Brain (organoid and tissue), 16 donors: ENCODE measurements at places on chromosomes 1 and 21.

DNA sequence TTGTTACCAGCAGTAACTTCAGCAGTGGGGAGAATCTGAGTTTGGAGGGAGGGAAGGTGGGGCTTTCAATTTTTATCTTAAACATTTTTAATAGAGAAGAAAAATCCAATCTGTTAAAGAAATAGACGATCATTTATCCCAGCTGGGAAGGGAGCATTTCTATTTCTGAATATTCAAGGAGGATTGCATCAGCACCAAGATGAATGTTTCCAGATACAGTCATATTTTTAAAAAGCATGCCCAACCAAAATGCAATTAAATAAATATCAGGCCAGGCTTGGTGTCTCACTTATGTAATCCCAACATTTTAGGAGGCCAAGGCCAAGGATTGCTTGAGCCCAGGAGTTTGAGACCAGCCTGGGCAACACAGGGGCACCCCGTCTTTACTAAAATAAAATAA, 1.7 kb upstream of the ATP1A4 start:
- no peak for DNase-seq

DNA sequence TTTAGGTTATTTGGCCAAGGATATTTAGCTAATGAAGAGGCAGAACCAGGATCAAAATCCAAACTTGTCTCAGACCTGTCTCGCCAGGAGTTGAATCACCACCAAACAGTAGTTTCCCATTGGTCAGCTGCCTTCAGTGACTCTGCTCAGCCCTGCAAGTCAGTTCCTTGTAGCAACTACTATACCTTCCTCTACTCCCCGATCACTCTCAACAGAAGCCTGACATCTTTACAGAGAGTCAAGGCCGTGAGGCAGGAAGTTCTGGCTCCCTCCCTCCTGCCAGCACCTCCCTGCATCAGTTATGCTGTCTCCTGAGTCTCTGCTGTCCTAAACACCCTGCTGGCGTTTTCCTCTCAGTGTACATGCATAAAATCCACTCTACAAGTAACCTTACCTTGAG, 13.2 kb downstream of the PSMD4 start:
- DNase-seq, result no peak

GRCh38 chr1:195948123-195948895, 659.9 kb downstream of the KCNT2 start:
- DNase-seq, result no peak

GRCh38 chr21:41741253-41742072, 25.4 kb downstream of the RIPK4 start:
- no peak for DNase-seq

- DNase-seq, result no peak
Observed at GRCh38 chr1:21269461-21270085, 20.7 kb downstream of the ECE1 start.

DNA sequence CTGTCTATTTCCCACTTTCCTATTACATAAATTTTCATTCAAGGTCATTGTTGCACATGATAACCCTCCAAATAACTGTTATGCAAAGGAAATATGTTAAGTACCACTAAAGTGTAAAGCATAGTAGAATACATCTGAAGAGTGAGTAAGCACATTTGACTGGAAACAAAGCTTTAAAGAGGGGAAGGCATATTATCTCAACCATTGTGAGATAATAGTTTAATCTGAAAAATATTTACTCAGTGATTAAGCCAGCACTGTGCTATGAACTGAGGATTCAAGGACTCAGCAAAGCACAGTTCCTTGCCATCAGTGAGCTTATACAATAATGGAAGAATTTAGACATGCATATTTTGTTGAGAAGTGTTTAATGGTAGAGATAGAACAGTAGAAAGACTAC, 127.4 kb downstream of the HMCN1 start:
- no peak for DNase-seq

GRCh38 chr1:93196591-93196990, 16.1 kb downstream of the CCDC18 start:
- DNase-seq, result no peak

GRCh38 chr1:216807696-216808095, 84.5 kb upstream of the ESRRG start:
- no peak for DNase-seq

- DNase-seq, result no peak
Observed at GRCh38 chr1:192147696-192148095, 10.6 kb upstream of the RGS18 start.

- no peak for DNase-seq
Observed at GRCh38 chr1:232212253-232212652, 417.7 kb downstream of the SIPA1L2 start.

DNA sequence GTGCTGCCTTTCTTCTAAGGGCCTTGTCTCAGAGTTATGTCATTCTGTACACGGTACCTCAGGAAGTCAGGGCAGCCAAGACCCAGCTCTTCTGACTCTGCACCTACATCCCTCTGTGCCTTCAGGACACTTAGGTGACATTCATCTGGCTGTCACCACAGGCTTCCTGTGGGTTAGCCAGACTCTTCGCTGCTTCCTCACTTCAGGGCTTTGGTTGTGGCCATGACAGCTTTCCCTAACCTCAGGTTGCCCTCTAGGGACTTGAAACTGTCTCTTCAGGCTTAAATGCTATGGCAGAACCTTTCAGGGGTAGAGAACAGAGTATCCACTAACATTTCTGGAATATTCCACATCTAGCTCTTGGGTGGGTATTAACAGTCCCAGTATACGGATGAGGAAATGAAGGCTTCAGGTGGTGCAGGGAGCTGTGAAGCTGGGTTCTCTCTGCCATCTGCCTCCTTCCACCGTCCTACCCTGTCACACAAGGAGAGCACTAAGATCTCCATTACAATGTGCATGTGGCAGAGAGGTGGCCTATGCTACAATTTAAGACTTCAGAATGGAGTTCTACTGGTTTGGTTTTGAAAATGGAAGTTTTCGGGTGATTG, 9.9 kb downstream of the TSSK3 start:
- DNase-seq, result no peak

DNA sequence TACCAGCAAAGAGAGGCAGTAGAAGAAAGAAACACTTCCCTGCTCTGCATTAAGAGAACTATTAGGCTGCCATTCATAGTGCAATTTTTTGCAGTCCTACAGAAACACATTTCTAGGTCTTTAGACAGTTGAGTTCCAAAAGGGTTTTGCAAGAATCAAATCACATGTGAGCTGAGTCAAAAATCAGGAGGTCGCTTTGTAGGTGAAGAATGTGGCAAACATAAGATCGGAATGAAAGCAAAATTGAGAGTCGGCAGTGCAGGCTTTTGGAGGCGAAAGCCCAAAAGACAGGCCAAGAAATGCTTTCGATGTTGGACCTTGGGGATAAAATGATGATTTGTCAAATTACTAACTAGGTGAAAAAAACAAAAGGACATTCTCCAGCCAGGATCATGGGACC, 213.5 kb upstream of the NRIP1 start:
- no peak for DNase-seq

- DNase-seq, result no peak
Observed at GRCh38 chr1:221256773-221257172, 377.5 kb downstream of the HLX start.
